Activated T-helper 1 cell treated with anti-CD3 and anti-CD28 coated beads, Interleukin-2, amount 50 U/mL, for 16 hours (primary cell): ENCODE measurements at places on chromosomes 7 and 10.
A peak's percentile ranks its signal among the peaks of the same experiment; 100 is the strongest.

DNA sequence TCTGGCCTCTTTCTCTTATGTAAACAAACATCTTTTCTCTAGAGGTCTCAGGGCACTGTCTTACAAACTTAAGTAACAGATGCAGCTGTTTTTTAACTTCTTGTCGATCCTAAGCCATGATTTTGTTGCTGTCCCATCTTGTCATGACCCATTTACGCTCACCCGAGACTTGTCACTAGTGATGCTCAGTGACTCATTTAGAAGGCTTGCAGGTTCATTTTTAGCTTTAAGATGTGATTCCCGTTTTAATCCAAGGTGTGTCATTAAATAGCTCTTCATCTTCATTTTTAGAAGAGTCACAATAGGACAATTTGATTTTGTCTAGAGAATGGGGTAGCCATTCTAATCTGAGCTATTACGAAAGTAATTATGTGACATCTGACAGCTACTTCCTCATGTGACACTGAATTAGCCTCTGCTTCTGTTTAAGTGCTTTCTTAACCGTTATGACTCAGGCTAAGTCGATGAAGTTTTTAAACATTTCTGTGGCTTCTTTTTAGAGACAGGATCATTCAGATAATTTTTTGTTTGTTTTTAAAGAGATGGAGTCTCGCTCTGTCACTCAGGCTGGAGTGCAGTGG, 42.7 kb downstream of the SPDYE5 start:
- DNase-seq, result no peak

DNA sequence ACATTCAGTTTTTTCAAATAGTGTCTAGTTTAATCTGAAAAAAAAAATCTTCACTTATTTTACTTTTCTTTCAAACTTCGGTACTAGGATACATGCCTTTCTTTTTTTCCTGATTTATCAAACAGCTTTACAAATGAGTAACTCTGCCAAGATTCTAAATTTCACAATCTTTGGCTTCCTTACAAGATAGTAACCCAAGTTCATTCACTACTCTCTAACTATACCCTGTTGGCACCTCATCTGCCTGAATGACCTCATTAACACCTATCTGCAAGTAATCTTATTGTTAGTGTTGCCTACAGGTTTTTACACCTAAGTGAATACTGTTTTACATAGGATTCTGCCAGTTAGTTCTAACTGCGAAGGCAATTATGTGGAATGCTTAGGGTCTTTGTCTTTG, 159.8 kb downstream of the FOXP2 start:
- no peak for DNase-seq

DNA sequence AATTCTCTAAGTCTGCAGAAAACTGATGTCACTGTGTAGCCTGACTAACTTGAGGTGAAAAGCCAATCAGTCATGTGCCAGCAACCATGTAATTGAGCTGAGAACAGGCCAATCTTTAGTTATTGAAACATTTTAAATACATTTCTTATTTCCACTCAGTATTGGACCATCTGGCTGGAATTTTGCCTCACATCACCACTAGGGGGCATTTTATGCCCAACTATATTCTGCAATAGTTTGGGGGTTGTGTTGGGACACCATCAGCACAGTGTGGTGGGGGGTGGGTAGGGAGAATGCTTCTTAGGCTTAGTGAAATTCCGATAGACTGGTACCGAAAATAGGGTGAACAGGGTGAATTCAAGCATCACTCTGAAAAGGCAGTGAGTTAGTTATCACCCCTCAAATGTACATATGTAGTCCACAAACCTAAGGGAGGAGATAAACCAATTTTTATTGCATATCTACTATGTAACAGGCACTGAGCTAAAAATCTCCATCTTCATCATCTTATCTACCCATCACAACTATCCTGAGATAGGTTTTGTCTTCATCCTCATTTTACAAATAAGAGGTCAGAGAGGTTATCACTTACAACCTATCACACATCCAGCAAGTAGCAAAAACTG, 17.8 kb downstream of the NPSR1 start:
- DNase-seq, result no peak

GRCh38 chr10:86585037-86585929, 63.7 kb upstream of the WAPL start:
- DNase-seq, result peak; percentile 61

DNA sequence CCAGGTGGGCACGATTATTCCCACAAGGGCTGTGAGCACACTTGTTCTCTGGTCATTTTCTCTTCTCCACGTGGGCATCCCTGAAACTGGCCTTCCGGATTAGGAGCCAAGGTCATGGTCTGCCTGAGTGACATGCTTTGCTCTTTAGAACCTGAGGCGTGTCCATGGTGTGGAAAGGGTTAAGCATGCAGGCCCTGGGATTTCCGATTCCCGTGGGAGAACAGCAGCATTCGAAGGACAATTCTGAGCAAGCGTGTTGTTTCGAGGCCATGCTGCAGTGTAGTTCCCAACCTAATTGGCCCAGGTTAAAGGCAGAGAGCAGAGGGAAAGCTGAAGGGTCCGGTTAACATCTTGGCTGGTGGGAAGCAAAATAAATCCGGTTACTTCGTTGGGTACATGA, 245.9 kb downstream of the SKAP2 start:
- no peak for DNase-seq

DNA sequence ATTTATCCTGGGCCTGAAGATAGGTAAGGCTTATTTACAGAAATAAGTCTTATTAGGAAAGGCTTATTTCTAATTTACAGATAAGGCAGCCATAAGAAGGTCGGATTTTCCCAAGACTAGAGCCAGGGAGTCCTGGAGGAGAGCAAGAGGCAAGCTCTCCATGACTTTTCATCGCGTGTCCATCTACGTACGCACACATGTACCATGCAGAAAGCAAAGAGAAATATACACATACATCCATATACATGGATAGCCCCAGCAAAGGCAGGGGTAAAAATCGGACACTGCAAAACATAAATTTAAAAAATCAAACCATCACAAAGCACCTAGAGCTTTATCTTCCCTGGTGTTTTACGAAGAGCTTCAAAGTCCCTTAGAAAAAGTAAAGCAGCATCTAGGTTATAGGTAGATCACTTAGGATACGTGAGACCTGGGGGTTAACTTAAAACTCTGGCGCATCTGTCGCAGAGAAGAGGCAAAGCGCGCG, 25.8 kb upstream of the ZRANB1 start:
- DNase-seq, result no peak
